CD4-positive, CD25-positive, alpha-beta regulatory T cell (primary cell): ENCODE measurements at places on chromosomes 6 and 20. TPM values are rescaled to one million over a fixed set of nuclear protein-coding genes. Genes with fewer than 3 reads are reported as not detected.

Gene C6orf15
- total RNA-seq = not detected

Gene GPR6
- total RNA-seq = not detected

DNA sequence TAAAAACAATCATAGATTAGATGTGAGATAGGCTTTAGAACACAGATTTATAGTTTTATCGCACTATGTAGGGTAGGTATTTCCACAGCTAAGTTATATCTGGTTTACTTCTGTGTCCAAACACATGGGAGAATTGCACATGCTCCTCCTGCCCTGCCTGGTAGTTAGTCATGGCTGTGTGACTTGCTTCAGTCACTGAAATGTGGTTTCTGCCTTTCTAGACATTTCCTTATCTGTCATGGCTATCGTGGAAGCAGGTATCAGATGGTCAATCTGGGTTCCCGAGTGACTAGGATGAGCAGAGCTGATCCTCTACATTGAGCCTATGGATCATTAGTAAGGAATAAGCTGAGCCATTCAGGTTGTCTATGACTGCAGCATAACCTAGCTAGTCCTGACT, 117.8 kb upstream of the GMDS start:
- no peak overlapping the region for H3K4me3 ChIP-seq
- no peak overlapping the region for H3K27ac ChIP-seq
- H3K27me3 ChIP-seq = no peaks in the 10 kb centered on the region
- DNase-seq = no peak
- H3K36me3 ChIP-seq = no peaks in the 10 kb centered on the region
- no peaks in the 10 kb centered on the region for H3K4me1 ChIP-seq

Gene AFG1L
- total RNA-seq = 3.6 TPM

Gene ANKRD66
- not detected for total RNA-seq

GRCh38 chr20:51980277-51980676, 178.0 kb upstream of the SALL4 start:
- no peaks in the 10 kb centered on the region for H3K36me3 ChIP-seq
- no peak overlapping the region for H3K4me3 ChIP-seq
- DNase-seq = no peak
- H3K4me1 ChIP-seq = no peaks in the 10 kb centered on the region

- DNase-seq = peak; percentile 6
- no peaks in the 10 kb centered on the region for H3K36me3 ChIP-seq
- H3K27me3 ChIP-seq = no peaks in the 10 kb centered on the region
- H3K27ac ChIP-seq = no peak overlapping the region
Observed at GRCh38 chr6:7426447-7427169, 37.0 kb downstream of the RIOK1 start.
